ENCODE measurements at places on chromosomes 1 and 21.

GRCh38 chr1:53478502-53478818 lies 19.3 kb downstream of the DMRTB1 start:
- no peak for DNase-seq

- no peak for DNase-seq
Observed at GRCh38 chr1:183817576-183818288, 12.8 kb downstream of the RGL1 start.

GRCh38 chr1:115867216-115867615 lies 26.3 kb upstream of the NHLH2 start:
- DNase-seq = no peak

GRCh38 chr1:94512816-94513215 lies 28.7 kb downstream of the F3 start:
- DNase-seq = no peak

- no peak for DNase-seq
Observed at GRCh38 chr1:186030453-186030852, 296.3 kb downstream of the HMCN1 start.

Measured in iPS DF 19.7 (cell line).